ENCODE measurements at places on chromosomes 2 and 18.
A peak's percentile ranks its signal among the peaks of the same experiment; 100 is the strongest.

GRCh38 chr2:74094291-74094690, 53.4 kb downstream of the BOLA3 start:
- DNase-seq = no peak

- no peak for DNase-seq
These were observed 209.1 kb downstream of the HRH4 start for GRCh38 chr18:24669502-24669901.

DNA sequence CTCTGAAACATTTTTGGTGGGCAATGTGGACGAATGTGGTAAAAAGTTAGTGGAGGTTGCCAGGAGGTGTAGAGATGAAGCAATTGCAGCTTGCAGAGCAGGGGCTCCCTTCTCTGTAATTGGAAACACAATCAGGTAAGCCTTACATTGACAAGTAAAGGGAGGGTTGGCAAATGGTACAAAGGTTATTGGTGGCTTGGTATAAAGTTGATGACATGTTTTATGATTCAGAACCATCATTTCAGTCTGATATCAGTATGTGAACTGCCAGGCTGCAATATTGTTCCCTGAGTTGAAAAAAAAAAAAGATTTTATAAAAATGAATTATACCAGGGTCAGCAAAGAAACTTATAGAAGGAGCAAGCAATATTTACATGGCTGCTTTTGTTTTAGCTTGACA, 14.4 kb upstream of the DLX1 start:
- DNase-seq = no peak

- DNase-seq = peak; percentile 34
These were observed 148.5 kb downstream of the TXNL1 start for GRCh38 chr18:56489893-56490292.
